ENCODE measurements at places on chromosomes 12 and 14. TPM values are rescaled to one million over a fixed set of nuclear protein-coding genes. Genes with fewer than 3 reads are reported as not detected.

The PDZRN4 gene
- not detected for total RNA-seq

The TAC3 gene
- total RNA-seq: not detected

The GDF3 gene
- total RNA-seq: not detected

The CRIP1 gene
- total RNA-seq: 451 TPM

The PLCZ1 gene
- not detected for total RNA-seq

GRCh38 chr14:77355811-77356210, 21.1 kb downstream of the TMED8 start:
- no peaks in the 10 kb centered on the region for H3K36me3 ChIP-seq
- peak overlapping the region; percentile 41 for H3K27ac ChIP-seq
- H3K4me1 ChIP-seq: peaks cover 9% of the 10 kb centered on the region
- no peak overlapping the region for H3K4me3 ChIP-seq
- H3K27me3 ChIP-seq: no peaks in the 10 kb centered on the region
- no peak for DNase-seq

DNA sequence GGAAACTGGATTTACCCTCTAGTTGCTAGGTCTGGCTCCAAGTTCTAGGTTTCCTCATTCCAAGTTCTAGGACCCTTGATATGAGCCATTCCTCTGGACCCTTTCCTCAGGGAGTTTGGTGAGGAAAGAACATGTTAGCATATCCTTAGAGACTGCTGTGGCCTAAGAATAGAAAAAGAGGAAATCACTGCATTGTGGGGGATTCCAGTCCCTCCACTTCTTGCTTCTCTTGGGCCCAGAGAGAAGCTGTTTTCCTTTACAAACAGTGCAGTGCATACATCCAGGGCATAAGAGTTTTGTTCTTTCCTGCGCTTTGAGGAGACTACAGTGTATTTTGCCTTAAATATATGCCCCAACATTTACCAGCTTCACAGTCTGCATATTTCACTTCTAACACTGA, 59.0 kb downstream of the LLPH start:
- H3K27me3 ChIP-seq: peaks cover 38% of the 10 kb centered on the region
- H3K4me3 ChIP-seq: no peak overlapping the region
- no peaks in the 10 kb centered on the region for H3K36me3 ChIP-seq

- no peaks in the 10 kb centered on the region for H3K36me3 ChIP-seq
- no peak for DNase-seq
- H3K27me3 ChIP-seq: no peaks in the 10 kb centered on the region
Observed at GRCh38 chr14:42854061-42854460, 1247.4 kb downstream of the LRFN5 start.

DNA sequence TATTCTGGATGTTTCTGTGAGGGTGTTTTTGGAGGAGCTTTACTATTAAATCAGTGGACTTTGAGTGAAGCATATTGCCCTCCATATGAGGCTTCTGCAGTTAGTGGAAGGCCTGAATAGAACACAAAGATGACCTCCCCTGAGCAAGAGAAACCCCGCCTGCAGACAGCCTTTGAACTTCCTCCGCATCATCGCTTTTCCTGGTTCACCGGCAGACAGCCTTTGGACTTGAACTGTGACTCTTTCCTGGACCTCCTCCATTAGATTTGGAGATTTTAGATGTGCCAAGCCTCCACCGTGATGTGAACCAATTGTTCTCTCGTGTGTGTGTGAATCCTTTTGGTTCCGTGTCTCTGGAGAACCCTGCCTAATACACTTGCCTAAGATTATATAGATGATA, 208.4 kb downstream of the EFCAB11 start:
- H3K27ac ChIP-seq: no peak overlapping the region
- no peaks in the 10 kb centered on the region for H3K27me3 ChIP-seq
- no peaks in the 10 kb centered on the region for H3K36me3 ChIP-seq
